Activated CD4-positive, alpha-beta memory T cell treated with anti-CD3 and anti-CD28 coated beads for 36 hours (primary cell): ENCODE measurements at places on chromosomes 5 and 9.

DNA sequence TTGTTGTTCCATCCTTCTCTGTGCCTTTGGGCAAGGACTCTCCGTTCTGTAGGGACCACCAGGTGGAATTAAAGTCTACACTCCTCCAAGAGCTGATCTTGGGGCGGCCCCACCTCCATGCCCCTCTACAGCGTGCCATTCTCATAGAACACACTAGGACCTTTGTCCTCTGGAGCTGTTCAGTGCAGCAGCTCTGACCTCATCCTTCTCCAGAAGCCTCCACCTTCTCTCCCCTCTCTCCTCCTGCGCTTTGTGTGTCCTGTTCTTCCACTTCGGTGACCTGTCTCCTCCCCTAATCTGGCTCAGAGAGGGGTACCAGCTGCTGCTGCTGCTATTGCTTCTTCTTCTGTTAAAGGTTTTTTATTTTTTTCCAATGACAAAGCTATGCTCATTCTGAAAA, 1.8 kb upstream of the MACROH2A1 start:
- DNase-seq = no peak

- no peak for DNase-seq
These were observed 62.0 kb upstream of the RANBP3L start for GRCh38 chr5:36363744-36364143.

DNA sequence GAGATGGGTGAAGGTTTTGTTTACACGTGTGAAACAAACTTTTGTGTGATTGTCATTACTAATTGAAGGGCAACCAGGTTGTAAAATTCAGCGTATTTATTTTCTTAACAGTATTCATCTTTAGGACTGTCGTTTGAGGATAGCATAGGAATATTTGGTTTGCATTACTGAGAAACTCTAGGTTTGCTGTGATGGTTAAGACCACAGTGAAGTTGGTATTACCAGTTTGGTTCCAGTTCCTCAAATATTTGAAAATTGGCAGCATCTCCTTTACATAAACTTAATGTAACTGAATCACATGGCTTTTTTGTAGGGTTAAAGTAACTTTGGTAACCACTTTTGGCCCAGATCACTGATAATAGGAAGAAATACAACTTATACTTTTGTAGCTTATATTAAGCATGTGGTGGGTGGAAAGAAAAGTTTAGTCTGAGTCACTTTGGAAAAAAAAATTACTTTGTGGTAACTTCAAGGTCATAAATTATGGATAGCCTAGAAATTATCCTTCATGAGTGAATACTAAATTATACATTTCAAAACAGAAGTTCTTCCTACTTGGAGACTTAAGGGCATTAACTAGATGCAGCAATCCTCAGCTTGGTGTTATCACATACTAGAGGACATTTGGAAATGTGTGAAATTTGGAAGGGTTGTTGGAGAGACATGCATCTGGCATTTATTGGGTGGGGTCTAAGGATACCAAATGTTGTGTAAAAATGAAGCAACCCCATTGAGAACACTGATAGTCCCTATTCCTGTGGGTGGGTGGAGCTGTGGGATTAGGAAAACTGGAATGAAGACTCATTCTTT, 33.9 kb downstream of the G3BP1 start:
- no peak for DNase-seq

- DNase-seq = no peak
These were observed 186.3 kb downstream of the AOPEP start for GRCh38 chr9:94912700-94913249.

DNA sequence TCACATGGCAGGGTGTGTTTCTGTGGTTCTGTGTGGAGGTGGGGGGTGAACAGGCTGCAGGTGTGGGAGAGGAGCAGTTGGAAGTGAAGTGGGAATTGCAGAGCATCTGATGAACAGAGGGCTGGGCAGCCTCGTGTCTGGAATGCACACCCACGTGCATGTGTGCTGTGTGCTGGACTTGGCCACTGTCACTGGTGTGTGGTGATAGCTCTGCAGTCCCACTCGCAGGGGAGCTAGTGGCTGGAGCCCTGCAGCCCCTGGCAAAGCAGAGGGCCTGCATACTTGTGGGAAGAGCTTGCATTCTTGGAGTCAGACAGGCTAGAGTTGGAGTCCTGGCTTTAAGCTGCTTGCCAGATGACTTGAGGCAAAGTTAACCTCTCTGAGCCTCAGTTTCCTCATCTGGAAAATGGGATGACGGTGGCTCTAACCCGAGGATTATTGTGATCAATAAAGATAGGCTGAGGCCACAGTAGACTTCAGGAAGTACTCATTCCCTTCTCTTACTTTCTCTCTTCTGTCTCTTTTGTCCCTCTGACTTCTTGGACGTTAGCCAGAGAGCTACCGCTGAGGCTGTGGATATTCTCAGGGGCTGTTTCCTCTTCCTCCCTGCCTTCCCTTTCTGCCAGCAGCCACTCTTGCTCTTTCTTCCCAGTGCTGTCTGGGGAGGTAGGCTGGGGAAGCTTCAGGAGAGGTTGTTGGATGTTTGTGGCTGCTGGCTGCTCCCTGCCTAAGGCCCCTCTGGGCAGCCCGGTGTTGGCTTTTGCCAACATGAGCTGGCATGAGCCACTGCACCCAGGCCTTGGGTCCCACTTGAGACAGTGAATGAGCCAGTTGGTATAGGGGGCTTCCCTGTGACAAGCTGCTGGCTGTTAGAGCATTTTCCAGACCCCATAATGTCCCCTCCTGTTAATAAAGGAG, 18.3 kb downstream of the PSAT1 start:
- DNase-seq = no peak

GRCh38 chr5:95621839-95622629, 2.1 kb downstream of the GPR150 start:
- peak; percentile 23 for DNase-seq

DNA sequence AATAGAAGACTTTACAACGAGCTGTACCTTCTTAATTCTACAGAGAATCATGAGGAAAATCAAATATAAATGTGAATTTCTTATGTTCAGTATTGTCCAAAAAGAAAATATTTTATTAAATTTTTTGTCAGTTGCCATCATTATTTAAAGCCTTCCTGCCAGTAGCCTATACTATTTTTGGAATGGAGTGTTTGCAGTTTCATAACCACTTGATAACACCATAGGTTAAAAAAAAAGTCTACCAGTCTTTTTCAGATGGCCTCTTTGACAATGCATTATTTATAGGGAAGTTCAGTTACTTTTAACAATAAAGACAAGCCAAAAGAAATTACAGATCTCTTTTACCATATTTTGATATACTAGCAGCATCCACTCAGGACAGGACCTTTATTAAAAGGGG, 80.3 kb upstream of the CCDC152 start:
- DNase-seq = no peak

DNA sequence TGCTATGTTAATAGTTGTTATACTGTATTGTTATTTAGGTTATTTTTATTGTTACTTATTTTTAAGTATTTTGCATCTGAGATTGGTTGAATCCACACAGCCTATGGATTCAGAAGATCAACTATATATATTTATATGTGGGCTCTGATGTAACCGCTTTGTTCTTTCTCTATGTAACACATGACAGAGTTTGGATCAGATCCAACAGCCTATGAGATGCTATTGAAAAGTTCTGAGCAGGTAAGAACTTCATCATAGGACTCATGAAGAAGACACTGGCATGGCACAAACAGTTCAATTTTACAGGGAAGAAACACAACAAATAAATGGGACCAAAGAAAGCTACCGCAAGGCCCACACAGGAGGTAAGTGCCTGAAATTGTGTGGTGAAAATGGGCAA, 93.4 kb downstream of the GNAQ start:
- DNase-seq = no peak

- DNase-seq = no peak
These were observed 40.7 kb upstream of the CACNA1B start for GRCh38 chr9:137836831-137837241.
